Transverse colon (tissue), 4 donors: ENCODE measurements at places on chromosomes 4 and X. TPM values are rescaled to one million over a fixed set of nuclear protein-coding genes. Genes with fewer than 3 reads are reported as not detected.

The TMEM164 gene
- total RNA-seq = 74.8 TPM

The INTU gene
- 6.0 TPM for total RNA-seq

The SPACA5 gene
- not detected for total RNA-seq

The APLN gene
- total RNA-seq = not detected

The FAM184B gene
- 0.14 TPM for total RNA-seq

The IGBP1 gene
- 99.0 TPM for total RNA-seq

DNA sequence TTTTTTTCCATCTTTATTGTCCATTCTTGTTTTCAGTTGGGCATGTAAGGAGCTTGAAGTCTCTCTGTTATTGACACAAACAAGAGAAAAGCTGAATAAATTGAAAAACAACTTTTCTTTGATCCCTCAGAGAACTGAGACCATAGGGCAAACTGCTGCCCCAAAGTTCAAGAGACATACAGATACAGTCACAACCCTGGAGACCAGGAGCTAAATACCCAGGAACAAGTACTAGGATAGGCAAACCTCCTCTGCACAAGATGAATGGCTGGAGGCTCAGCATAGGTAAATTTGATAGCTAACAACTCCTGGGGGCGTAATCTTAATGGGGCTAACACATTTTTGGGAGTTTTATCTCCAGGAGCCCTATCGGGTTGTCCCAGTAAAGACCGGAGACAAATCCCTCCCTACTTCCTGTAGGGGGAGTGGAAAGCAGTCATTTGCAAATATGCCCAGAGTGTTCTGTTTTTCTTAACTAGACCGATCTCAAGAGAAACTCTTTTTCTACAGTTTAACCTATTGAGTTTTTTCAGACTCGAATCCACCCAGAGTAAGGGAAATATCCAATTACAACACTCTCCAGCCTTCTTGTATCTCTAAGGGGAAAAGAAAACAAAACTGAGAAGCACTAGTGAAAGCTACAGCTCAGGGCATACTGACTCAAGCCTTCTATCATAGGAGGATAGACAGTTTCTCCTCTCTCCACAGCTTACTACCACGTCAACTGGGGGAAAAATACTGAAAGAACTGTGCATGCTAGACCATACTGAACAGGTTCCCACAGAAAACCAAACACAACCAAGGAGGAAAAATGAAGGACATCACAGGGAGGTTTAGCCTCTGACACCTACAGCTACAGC, 23.1 kb downstream of the MAGEA8 start:
- no peak for DNase-seq

DNA sequence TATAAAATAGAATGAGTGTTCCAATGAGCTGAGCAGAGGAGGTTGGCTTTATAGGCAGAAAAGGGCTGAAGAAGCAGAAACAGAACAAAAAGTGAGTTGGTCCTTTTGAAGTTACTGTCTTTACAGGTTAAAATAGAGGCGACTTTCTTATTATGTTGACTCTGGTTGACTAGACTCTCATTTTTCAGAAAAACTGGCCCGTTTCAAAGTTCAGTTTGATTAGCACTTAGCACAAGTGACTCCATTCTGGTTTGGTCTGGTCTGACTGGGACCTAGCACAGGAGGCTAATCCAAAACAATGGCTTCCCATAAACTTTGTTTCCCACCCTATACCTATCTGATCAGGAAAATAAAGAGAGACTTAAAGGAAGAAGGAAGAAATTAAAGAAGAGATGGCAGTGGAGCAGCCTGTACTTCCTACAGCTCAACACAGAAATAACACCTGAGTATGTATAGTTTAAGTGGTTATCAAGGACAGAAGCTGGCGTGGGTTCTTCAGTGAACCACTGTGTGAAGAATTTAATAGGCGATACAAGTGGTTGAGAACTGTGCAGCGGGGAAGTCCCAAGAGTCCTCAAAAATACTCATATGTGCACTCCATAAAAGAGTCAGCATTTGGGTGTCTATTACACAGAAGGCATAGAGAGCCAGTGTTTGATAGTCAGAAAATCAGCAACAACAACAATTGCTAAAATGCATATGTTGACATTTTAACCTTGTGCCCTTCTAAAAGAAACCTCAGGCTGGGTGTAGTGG, 554.8 kb upstream of the HTR2C start:
- DNase-seq = no peak

GRCh38 chr4:138062929-138063328, 179.2 kb downstream of the SLC7A11 start:
- DNase-seq = no peak

DNA sequence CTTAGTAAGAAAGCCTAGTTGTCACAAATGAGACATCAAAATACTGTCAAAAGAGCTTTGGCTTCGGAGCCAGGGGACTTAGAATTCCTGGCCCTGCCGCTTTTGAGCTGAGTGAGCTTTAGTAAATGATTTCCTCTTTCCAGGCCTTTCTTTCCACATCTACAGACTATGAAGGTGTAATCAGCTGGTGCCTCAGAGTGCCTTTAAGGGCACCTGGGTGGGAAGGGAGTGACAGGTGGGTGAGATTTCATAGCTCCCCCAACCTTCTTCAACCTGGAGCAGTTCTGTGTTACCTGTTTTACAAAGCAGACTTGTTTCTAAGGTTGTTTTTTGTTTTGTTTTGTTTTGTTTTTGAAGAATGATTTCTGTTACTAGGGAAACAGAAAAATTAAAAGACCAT, 154.7 kb upstream of the BOD1L1 start:
- DNase-seq = no peak

- DNase-seq = no peak
Measured at GRCh38 chr4:169774466-169775445, 17.0 kb upstream of the HPF1 start.

DNA sequence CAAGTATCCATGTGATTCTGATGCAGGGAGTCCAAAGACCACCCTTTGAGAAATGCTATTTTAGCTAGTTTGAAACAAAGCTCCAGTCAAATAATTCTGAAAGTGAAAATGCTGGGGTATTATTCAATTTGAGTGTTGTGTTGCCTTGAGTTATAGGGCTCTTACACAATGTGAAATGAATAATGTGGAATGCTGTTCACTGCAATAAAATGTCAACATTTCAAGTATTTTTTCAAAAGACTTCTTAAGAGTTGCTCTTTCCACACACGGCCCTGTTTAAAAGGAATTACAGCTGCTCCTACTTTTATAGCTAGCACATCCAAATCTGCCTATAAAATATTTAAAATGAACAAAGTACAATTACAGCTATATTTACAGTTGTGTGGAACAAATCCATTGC, 27.5 kb upstream of the PLS3 start:
- no peak for DNase-seq

GRCh38 chrX:20913760-20914159, 460.5 kb upstream of the CNKSR2 start:
- DNase-seq = no peak

GRCh38 chr4:60039908-60040307, 1160.2 kb upstream of the ADGRL3 start:
- DNase-seq = no peak

- no peak for DNase-seq
Measured at GRCh38 chrX:115372152-115372551, 82.6 kb downstream of the LUZP4 start.

- no peak for DNase-seq
Measured at GRCh38 chr4:98653890-98654867, 4.2 kb downstream of the TSPAN5 start.

GRCh38 chr4:75107755-75108612, 175.1 kb downstream of the PARM1 start:
- DNase-seq = no peak

GRCh38 chr4:126718136-126718535, 914.6 kb upstream of the INTU start:
- DNase-seq = no peak
